ENCODE measurements at places on chromosomes 1 and 21.

- DNase-seq: no peak
These were observed 6.3 kb upstream of the POU3F1 start for GRCh38 chr1:38052750-38053415.

GRCh38 chr1:46594063-46594462 lies 10.0 kb downstream of the MKNK1 start:
- DNase-seq: no peak

- DNase-seq: peak; percentile 25
These were observed 16.6 kb downstream of the GPATCH2 start for GRCh38 chr1:217614200-217614712.

GRCh38 chr1:194252199-194252598 lies 1065.8 kb upstream of the B3GALT2 start:
- DNase-seq: peak; percentile 95

DNA sequence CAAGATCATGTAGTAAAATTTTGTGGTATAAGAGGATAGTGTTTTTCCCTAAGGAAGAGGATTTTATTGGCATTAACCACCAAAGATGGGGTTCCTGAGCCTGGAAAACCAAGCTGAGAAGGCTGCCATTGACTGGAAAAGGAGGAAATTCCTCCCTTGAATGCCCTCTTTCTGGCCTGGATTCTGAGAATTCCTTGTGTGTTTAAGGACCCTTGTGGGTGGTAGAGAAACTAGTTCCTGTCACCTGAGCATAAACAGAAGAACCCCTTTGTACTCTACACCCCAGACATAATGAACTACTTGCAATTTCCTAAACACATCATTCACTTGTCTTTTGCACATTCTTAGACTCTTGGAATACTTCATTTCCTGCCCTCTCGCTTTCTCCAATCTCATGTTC lies 33.1 kb upstream of the CEP350 start:
- no peak for DNase-seq

DNA sequence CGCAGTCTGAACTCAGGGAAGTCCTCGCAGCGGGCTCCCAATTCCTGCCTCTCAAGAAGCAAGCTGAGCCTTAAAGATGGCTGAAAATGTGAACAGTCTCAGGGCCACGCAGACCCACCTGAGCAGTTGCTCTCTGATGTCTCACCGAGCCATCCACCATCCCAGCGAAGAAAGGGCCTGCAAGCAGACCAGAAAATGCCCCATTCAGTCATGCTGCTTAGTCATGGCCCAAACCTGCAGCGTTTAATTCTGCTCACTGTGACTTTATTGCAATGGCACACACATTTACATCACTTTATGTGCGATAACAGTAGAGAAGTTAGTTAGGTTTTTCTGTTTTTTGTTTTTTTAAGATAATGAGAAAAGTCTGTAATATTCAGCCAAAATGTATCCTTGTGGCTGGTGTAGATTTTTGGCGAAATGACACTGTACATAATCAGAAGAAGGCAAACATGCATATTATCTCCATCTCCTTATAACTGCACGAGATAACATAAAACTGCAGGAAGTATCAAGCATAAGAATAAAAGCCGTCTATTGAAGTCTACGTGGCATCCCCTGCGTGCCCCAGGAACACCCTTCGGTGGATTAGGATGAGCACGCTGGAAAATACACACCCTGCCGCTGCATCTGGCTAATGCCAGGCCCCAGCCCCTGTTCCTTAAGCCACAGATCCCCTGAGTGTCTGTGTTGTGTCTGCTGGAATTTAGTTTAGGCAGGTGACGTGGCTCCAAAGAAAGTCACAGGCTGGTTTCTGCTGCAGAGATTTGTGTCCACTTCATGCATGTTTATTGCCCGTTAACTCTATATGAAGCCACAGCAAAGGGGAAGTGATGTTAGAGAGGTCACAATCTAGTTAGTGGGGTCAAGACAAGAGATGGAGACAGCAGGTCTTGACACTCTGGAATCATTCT lies 119.8 kb upstream of the IRF2BP2 start:
- peak; percentile 58 for DNase-seq

DNA sequence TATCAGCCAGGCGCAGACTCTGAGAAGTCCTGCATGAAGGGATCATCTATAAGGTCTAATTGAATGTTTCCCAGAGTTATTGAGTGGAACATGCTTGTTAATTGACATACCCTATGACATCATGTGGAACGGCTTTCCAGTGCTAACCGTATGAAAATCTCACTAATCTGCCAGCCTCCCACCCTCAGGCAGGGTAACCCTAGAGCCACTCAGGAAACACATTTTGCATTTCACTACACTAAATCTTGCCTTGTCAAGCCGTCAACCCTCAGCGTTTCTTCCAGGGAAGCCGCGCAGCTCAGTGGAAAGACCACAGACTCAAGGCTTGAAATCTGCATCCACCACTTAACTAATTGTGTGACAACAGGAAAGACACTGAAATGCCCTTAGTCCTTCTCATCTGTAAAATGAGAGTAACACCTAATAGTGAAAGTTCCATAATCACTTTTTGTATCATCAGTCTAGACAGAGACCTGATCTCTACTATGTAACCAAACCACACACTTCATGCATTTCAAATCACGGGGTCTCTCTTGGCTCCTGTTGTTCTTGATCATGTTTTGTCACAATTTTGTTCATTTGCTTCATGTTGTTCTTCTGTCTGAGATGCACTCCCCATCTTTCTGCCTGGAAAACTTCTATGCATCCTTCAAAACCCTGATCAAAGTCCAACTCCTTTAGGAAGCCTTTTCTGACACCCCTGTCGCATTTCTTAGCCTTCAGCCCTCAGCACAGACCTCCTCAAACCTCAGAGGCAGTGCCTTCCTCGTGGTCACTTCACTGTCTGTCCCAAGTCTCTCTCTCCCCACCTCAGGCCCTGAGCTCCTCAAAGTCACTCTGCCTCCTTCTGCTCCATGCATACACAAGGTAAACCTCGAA lies 246.5 kb downstream of the TOMM20 start:
- DNase-seq: no peak

- DNase-seq: no peak
These were observed 228.8 kb downstream of the CAMTA1 start for GRCh38 chr1:7013833-7014639.

- DNase-seq: no peak
These were observed 10.5 kb downstream of the IGSF21 start for GRCh38 chr1:18118078-18118477.

- DNase-seq: no peak
These were observed 18.8 kb upstream of the COP1 start for GRCh38 chr1:176225911-176226310.

DNA sequence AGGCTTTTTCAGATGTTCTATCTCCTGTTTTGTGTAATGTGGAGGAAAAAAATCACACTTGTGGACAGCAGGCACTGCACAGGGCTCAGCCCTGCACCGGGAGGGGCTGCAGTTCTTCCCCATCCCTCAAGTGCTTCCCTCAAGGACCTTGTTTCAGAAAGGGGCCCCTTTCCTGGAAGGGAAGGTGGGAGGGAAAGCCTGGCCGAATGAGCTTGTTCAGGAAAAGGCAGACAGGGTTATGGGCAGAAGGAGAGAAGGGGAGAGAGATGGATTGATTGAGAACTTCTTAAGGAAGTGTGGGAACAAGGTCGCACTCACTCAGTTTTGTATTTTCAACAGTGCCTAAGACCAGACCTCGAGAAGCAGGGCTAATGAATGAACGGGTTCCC lies 41.2 kb downstream of the OLFML2B start:
- DNase-seq: no peak

- no peak for DNase-seq
These were observed 537.9 kb upstream of the NR5A2 start for GRCh38 chr1:199489594-199489993.

- DNase-seq: peak; percentile 38
These were observed 5.0 kb downstream of the HAPLN2 start for GRCh38 chr1:156623946-156624813.

- DNase-seq: no peak
These were observed 9.5 kb upstream of the ID3 start for GRCh38 chr1:23568608-23569383.

DNA sequence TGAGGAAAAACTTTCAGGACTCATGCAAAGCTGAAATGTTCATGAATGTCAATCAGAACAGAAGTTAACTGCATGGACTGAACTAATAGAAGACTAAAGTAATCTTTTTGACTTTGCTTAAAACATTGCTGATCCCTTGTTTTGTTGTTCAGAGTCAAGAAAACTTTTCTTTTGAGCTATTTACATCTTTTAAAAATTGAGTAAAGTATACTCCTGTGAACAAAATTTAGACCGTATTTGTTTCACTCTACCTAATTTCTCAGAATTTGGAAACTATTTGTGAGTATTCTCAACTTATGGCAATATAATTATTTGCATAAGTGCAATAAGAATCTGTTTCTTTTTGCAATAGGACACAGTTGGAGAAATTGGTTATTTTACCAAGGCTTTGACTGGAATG lies 41.1 kb downstream of the INPP5B start:
- no peak for DNase-seq

DNA sequence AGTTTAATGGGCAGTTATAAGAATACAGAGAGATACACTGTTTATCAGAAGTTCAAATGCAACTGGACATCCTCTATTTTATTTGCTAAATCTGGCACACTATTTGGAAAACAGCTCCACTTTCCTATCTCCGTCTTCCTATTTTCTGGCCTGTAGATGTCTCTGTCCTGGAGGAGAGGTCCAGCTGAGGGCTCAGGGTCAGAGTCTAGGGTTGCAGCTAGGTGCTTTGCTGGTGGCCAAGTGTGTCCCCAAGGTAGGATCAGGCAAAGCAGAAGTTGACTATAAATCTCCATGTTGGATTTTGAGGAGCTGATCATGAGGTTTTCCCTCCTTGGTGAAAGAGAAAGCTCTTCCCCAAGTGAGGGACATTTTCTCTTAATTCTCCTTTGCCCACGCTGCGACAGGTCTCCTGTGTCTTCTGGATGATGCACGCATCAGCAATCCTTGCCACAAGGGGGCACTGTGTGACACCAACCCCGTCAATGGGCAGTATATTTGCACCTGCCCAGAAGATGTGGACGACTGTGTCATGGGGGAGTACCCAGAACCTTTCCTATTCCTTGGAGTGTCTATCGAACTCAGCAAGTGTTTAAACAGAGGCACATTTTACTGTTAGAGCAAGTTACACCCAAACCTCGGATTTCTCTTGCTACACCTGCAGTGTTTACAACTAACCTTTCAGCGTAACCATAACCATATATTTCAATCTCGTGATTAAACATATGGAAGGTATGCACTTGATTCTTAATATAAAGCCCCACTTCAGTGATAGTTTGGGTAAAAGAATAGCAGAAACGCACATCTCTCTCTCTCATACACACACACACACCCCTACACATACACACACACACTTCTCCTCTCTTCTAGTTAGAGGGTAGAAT lies 10.2 kb downstream of the ADAM30 start:
- DNase-seq: peak; percentile 38

DNA sequence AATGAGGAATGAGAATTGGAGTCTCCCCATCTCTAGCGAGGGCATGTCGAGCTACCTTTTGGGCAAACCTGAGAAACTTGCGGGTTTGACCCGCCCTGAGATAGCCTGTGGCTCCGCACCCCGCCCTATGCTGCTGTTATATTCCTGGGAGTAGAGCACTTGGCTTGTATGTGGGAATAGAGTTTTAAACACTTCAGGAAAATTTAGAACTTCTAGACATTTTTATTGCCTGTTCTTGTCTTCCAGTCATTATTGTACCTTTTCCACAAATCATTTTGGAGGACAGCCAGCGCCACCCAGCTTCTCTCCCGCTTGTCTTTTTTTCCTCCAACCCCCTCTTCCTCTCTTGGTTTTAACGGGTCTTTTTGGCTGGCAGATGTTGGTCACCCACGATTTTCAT lies 738 bp downstream of the GNPAT start:
- DNase-seq: no peak

DNA sequence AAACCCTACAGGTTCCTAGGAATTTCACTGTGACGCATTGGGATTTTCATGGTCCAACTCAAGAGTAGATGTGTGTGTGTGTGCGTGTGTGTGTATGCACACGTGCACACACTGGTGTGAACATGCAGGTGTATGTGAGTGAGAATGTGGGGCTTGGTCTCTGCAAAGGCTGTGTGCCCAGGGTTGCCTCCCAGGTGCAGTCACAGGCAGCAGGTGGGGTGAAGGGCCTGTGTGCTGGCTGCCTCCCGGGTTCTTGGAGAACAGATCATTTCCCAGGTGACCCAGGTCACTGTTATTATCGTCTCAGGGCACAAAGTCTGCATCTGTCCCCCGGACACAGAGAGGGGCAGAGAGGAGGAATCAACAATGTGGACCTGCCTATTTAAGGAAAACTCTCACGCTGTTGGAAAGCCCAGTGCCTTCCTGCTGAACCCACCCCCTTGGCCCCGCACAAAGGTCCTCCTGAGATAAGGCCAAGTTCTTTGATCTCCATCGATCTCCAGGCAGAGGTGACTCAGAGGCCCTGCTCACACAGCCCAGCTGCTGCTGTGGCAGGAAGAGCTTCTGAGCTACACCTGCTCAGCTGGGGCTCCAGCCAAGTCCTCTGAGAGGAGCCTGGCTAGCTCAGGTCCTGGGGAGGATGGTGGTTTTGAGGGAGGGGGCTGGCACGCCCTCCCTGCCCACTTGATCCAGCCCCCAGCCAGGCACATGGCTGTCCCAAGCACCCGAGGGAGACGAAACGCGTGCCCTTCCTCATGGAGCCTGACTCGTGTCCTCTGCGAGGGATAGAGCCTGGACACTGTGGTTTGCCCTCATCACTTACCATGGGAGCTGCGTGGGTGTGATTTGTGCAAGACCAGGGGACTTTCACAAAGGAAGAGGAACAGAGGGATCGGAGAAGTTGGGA lies 134.0 kb upstream of the ARHGEF16 start:
- DNase-seq: peak; percentile 26

DNA sequence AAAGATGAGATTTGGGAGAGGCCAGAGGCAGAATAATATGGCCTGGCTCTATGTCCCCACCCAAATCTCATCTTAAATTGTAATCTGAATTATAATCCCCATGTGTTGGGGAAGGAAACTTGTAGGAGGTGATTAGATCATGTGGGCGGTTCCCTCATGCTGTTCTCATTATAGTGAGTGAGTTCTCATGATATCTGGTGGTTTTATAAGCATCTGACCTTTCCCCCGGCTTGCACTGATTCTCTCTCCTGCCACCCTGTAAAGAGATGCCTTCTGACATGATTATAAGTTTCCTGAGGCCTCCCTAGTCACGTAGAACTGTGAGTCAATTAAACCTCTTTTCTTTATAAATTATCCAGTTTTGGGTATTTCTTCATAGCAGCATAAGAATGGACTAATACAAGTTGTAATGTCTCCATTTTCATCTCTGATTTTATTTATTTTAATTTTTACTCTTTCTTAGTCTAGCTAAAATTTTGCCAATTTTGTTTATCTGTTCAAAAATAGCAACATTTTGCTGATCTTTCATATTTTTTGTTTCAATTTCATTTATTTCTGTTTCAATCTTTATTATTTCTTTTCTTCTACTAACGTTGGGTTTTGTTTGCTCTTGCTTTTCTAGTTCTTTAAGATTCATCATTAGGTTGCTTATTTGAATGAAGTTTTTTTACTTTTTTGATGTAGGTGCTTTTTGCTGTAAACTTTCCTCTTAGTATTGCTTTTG lies 67.0 kb upstream of the ZRANB2 start:
- no peak for DNase-seq

GRCh38 chr1:154420961-154421924 lies 16.1 kb downstream of the IL6R start:
- no peak for DNase-seq

GRCh38 chr1:118563981-118564951 lies 379.2 kb upstream of the SPAG17 start:
- DNase-seq: peak; percentile 41

Data from fibroblast of skin of abdomen (primary cell).